ENCODE measurements at places on chromosomes 12 and 14.
A peak's percentile ranks its signal among the peaks of the same experiment; 100 is the strongest.

DNA sequence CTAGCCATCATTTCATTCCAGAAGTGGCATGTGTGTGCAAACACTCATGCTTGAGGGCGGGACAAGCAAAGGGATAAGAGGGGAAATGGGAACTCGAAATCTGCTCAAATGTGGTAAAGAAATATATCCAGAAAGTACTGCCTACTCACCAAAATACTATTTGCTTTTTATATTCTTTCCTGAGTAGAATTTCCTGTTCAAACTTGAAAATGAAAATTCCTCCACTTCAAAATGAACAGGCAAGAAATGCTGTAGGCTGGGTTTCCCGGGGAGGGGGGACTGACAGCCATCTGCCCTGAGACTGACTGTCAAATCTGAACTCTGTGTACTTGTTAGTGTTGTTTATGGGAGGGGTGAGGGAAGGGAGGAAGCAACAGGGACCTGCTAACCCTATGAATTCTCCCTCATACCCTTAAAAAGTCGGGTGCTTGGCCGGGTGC is 34.6 kb downstream of the NTF3 start:
- no peak for DNase-seq

GRCh38 chr14:42429401-42429800 is 822.7 kb downstream of the LRFN5 start:
- DNase-seq: no peak

- no peak for DNase-seq
Observed at GRCh38 chr14:94119071-94119470, 8.5 kb downstream of the IFI27 start.

GRCh38 chr14:68574461-68574860 is 218.4 kb downstream of the ZFP36L1 start:
- no peak for DNase-seq

GRCh38 chr12:104670439-104671408 is 214.0 kb downstream of the CHST11 start:
- peak; percentile 50 for DNase-seq
